Lower lobe of right lung (tissue), 2 donors: ENCODE measurements at places on chromosomes 5 and 9. TPM values are rescaled to one million over a fixed set of nuclear protein-coding genes. Genes with fewer than 3 reads are reported as not detected.

DNA sequence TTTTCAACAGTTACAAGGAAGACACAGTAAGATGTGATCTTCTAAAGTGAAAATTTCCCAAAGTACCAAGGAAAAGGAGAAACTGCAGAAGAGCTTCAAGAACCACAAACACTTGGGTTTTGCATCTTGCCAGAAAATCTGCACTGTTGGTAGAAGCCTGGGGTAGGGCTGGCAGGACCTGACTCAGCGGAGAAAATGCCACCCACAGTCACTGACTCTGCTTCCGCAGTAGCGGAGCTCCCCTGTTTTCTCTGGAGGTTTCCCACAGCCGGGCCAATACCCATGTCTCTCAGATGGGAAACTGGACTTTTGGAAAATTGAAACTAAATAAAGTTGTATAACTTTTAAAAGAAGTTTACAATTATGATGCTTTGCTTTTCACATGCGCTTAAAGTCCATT lies 104.2 kb downstream of the MEF2C start:
- no peak for DNase-seq

Gene LECT2
- total RNA-seq, result not detected

DNA sequence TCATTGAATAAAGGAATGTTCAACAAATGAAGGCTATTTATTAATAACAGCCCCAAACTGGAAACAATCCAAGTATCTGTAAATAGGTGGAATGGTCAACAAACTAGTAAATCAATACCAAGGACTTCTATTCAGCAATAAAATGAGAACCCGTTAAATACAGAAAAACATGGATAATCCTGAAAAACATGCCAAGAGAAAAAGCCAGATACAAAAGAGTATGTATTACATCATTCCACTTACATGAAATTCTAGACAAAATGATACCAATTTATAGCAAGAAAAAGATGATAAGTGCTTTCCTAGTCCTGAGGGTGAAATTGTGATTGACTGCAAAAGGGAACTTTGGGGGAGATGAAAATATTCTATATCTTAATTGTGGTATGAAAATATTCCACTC lies 3.1 kb downstream of the PJA2 start:
- no peak for DNase-seq

GRCh38 chr5:132788990-132789886 lies 12.2 kb upstream of the SEPTIN8 start:
- DNase-seq, result no peak

Gene COL15A1
- 8.0 TPM for total RNA-seq

DNA sequence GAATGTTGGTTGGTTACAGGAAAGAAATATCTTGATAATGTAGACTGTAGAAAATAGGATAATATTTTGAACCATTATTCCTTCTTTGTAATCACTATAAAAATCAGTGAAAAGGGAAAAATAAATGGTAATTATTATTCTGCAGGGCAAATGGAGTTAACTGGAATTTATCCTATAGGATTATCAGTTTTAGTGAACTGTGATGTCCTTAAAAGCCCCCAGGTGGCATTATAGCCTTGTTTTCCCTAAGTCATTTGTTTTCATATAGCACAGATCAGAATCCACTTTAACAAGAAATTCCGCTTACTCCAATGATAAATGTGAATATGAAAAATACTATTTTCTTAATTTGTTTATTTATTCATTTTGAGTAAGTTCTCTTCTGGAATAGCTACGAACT lies 26.2 kb upstream of the WDR41 start:
- DNase-seq, result no peak

DNA sequence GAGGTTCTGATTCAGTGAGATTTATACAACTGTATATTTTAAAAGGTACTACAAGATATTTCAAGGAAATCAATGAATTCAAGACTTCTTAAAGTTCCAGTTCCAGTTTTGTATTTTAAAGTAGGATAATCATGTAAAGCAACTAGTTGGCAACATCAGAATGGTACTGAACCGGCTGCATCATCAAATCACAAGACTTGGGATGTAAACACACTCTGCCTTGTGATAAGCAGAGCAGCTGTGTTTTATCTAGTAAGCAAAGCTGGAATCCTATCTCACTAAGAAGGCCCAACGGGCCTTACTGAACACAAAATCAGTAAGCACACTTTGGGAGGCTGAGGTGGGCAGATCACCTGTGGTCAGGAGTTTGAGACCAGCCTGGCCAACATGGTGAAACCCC lies 327.2 kb upstream of the NREP start:
- DNase-seq, result no peak

- DNase-seq, result no peak
Observed at GRCh38 chr5:165035520-165035919, 1530.1 kb downstream of the MAT2B start.
